ENCODE measurements at places on chromosomes 1 and 21. TPM values are rescaled to one million over a fixed set of nuclear protein-coding genes. Genes with fewer than 3 reads are reported as not detected.

Gene LMX1A
- not detected for total RNA-seq

Gene RNF2
- total RNA-seq, result 72.0 TPM

Gene CFAP141
- total RNA-seq, result not detected

Gene TRIM67
- not detected for total RNA-seq

Gene CR1L
- 0.14 TPM for total RNA-seq

All from dermis blood vessel endothelial cell (primary cell).